ENCODE measurements at places on chromosomes 13 and 19.

DNA sequence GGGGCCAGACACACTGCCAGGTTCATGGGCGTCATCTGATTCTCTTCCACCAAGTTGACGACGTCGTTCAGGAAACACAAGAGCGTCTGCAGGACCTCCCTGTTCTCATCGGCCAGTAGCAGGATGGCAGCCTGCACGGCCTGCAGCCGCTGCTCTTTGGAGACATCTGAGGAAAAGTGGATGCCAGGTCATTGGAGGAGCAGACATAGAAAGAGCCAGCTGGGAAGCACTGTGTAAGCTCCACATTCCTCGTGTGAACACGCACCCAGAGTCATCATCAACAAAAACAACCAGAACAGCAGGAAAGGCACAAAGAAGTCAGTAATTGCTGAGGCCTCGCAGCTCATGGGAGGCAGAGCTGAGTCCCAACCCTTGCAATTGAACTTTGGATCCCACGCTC, 96.5 kb downstream of the KL start:
- peak; percentile 53 for DNase-seq

DNA sequence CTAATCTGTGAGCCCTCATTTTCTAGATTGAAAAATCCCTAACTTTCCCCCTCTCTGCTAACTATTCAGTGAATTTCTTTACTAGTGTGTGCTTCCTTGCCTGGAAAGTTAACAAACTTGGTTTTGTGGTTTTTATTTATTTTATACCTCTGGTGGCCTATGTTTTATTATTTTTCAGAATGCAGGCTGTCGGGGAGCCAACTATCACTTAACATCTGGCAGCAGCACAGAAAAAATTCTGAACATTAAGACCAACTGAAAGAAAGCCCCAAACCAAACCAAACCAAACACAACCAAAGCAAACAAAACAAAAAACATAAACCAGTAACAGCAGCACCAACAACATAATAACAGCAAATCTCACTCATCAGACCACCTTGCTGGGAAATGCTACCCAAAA, 109.0 kb upstream of the KL start:
- no peak for DNase-seq

DNA sequence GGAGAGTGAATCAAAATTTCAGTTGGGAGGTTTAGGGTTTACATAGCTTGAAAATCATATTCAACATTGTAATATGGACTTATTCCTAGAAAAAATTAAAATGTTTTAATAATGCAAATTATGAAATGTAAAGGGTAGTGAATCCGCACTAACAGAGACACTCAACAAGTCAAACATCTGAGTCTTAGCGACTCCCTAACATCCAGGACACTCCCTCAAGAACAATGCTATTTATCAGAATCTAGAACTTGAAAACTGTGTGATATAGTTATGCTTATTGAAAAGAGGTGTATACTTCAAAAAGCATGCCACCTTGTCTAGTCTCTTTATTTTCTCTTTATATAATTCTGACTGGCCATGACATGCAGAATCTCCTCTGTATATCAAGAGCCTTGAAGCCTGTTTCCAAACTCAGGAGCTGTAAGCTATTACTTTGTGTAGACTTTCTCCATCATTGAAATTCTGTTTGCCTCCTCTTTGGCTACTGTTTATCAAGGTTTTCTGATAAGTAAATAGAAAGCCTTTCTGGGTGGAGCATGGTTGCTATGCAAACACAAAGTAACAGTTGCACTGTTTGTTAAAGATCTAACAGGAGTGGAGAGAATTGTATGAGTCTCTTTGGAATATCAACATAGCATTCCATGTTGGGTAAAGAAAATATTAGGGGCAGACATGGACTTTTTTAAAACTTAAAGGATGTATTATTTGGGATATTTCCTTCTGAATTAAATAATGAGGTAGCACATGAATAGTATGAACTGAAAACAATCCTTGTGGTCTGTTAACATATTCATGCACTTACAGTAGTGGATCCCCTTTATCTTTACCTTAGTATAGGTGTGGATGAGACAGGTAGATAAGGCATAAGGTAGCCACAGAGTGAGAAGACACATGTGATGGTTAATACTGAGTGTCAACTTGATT, 56.4 kb upstream of the MBNL2 start:
- DNase-seq, result no peak

GRCh38 chr19:45901432-45901911, 941 bp downstream of the MYPOP start:
- no peak for DNase-seq

GRCh38 chr19:48715681-48716171, 3.8 kb downstream of the MAMSTR start:
- DNase-seq, result no peak

GRCh38 chr13:75405976-75406703, 75.8 kb downstream of the TBC1D4 start:
- peak; percentile 43 for DNase-seq

DNA sequence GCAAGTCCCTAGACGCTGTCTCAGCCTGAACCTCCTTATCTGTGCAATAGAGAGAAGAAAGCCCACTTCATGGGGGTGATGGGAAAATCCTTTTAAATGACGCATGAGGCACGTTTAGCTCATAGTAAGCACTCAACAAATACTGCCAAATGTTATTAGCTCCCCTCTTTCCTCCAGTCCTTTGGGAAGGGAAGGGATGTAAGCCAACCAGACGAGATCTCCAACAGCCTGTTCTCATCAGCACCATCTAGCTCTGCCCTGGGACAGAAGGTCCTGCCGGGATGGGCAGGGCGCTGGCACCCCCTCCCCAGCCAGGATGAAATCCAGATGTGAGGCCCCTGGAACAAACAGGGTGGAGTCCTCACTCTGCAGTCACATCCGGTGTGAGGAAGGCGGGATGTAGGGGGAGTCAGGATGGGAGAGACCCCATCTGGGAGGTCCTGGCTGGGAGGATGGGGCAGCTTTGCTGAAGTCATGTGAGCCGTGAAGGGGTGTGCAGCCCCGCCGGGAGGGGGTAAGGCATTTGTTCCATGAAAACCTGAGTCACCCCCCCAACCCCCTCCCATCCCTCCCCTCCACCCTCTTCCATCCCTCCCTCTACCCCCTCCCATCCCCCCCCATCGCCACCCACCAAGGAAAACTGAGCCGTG, 4.6 kb downstream of the S1PR2 start:
- peak; percentile 87 for DNase-seq

- no peak for DNase-seq
These were observed 49.8 kb downstream of the CBY2 start for GRCh38 chr13:45751885-45752284.

GRCh38 chr19:41641879-41642485, 15.1 kb upstream of the CEACAM4 start:
- DNase-seq, result peak; percentile 30

- DNase-seq, result no peak
These were observed 711.4 kb downstream of the DIAPH3 start for GRCh38 chr13:59452189-59452890.

DNA sequence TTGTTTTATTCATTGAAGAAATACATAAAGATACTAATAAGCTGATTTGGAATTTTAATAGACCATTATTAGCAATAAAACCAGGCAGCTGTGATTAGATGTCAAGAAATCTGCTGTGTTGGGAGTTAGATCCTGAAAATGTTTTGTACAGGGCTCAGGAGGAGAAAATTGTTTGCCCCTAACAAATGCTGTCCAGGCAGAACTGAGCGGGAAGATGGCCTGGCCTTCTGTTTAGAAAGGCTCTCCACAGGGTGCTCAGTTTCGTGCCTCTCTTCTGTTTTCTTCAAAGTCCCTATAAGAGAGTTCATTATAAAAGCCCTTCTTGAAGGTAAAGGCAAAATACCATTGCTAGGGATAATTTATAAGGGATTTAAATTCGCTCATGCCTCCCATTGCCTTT, 64.1 kb downstream of the ERCC5 start:
- no peak for DNase-seq

DNA sequence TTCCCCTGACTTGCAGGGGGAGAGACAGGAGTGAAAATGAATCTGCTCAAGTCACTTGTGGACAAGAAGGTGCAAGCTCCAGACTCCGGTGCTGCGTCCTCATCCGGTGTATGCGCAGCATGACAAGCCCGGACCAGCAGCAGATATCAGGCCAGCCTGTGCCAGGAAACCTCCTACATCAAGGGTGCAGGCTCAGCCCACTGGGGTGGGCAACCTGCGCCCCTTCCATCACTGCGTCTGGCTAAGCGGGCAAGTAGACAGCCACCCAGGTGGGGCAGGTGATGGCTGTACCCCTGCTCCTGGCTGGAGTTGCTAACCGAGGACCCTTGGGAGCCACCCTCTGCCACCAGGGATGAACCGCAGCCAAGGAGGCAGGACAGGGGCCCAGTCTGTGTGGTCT, 32.9 kb upstream of the SLC15A1 start:
- no peak for DNase-seq

DNA sequence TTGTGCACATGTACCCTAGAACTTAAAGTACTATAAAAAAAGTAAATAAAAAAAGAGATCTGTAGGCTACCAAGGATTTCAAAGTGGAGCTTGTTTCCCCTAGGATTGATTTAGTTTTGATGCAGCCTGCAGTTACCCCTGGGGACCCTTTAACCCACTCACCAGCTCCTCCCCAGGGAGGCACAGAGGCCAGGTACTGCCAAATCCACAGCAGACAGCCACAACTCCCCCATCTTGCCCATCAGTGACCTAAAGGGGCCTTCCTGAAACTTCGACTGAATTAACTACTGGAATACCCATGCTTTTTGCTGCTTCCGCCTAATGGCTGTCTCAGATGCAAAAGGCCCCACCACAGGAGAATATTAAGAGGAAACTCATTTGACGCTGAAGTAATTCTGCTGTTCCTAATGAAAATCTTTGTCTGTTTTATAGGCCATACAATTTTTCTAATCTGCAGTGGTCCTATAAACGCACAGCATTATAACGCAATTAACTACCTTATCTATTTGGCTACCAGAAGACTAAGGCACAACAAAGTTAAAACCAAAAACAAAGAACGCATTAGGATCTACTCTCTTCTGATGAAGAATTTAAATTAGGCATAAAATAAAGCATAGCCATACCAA, 95.0 kb downstream of the FOXO1 start:
- DNase-seq, result no peak

- no peak for DNase-seq
These were observed 8.8 kb upstream of the TNFSF9 start for GRCh38 chr19:6521718-6522646.

DNA sequence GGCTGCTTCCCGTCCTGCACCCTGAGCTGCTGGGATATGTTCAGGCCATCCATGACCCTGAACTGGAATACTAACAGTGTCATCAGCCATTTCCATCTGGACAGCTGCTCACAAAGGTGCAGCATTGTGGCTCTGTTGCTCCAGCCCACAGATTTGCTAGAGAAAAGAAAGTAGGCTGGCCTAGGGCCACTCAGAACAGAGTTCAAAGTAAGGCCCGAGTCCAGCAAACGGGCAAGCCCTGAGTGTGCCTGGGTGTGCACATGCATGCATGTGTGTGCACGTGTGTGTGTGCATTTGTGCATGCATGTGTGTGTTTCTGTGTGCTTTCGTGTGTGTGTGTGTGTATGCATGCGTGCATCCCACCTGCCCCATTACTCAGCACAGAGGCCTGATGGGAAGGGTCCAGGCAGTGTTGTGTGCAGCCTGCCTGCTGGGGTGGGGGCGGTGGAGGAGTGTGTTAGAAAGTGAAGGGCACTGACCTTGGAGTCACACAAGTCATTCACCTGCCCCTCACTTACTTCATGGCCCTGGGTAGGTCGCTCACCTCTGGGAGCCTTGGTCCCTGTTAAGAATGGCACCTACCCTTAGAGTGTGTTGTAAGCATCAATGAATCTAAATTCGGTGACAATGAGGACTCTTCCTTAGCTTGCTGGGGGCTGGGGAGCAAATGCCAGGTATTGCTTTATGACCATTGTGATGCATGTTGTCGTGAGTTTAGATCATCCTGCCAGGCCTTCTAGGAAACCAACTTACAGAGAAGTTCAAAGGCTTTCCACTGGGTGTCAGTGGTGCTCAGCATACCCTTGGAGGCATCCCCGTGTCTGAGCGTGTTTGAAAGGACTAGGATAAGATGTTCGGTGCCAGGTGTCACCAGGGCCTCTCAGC, 53.2 kb downstream of the GPR12 start:
- peak; percentile 29 for DNase-seq

GRCh38 chr13:43159026-43159461, 135.7 kb downstream of the DNAJC15 start:
- peak; percentile 69 for DNase-seq

DNA sequence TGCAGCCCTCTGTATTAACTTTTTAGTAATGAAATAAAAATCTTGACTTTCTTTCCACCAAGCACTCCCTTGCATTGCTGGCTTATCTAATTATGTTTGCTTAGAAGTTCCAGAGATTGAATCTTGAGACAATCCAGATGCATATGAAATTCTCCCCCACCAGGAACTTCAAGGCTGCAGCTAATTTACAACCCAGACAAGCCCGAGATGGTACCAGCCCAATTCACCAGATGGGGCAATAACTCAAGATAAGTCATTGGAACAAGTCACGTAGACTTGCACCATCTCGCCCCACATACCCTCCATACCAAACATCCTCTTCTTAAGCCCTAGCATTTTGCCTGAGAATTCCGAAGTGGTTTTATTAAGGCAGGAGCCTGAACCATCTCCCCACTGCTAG, 29.0 kb downstream of the UTP14C start:
- no peak for DNase-seq

GRCh38 chr19:8304841-8305621, 3.1 kb downstream of the CD320 start:
- no peak for DNase-seq

DNA sequence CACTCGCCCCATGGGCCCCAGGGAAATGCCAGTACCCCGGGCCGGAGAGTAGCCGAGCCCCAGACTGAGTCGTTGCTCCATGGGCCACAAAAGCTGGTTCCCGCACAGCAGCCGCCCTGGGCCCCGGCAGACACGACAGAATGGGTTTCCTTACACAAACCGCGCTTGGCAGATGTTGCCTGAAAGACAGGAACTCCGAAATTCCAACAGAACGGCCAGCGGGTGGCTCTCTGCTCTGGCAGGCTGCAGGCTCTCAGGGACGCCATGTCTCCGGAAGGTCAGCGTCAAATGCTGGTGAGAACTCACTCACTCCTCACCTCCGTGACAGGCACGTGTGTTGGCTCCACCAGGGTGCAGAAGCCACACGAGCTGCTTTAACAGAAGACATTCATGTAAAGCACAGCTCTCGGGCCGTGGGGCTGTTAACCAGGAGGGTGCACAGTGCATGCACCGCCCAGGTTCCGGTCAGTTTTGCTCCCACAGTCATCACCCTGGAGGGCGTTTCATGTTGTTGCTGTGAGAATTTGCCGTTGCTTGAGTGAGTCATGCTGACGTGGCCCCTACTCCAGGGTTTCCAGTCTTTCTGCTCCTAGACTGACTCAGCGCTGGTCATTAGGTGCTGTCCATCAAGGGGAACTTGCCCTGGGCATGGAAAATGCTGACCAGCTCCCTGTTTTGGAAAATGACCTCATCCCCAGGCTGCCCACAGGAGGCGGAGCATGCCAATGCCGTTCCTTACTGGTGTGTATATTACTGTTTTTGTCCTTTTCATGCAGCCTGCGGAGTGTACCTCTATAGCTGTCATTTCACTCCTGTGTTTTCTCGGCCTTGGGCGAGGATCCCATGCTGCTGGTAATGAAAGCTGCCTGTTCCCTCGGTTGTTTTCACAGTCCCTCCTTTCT, 44.8 kb downstream of the ANKRD10 start:
- DNase-seq, result peak; percentile 82

- DNase-seq, result no peak
These were observed 8.1 kb upstream of the SDHAF1 start for GRCh38 chr19:35986664-35987570.

- DNase-seq, result no peak
These were observed 67.7 kb downstream of the EPSTI1 start for GRCh38 chr13:42924344-42924743.
